ENCODE measurements at places on chromosomes 2 and 18. TPM values are rescaled to one million over a fixed set of nuclear protein-coding genes. Genes with fewer than 3 reads are reported as not detected.

NRP2 gene
- total RNA-seq, result 35.9 TPM

CAVIN2 gene
- 235 TPM for total RNA-seq

NT5C1B gene
- total RNA-seq, result not detected

RAD51AP2 gene
- total RNA-seq, result 0.69 TPM

PRKAG3 gene
- not detected for total RNA-seq

IL37 gene
- not detected for total RNA-seq

ALPI gene
- not detected for total RNA-seq

CTNNA2 gene
- 0.88 TPM for total RNA-seq

SPEG gene
- 44.1 TPM for total RNA-seq

TEKT4 gene
- not detected for total RNA-seq

MROH2A gene
- total RNA-seq, result not detected

PTPN18 gene
- total RNA-seq, result 55.9 TPM

PDCL3 gene
- 10.0 TPM for total RNA-seq

RPRM gene
- total RNA-seq, result 34.8 TPM

TMEM247 gene
- total RNA-seq, result not detected

MAB21L4 gene
- not detected for total RNA-seq

All from uterus (tissue), 4 donors.